Fibroblast of skin of right quadriceps (primary cell): ENCODE measurements at places on chromosomes 11 and 22.

GRCh38 chr11:67640021-67640757 is 626 bp upstream of the TBX10 start:
- peak; percentile 24 for DNase-seq

DNA sequence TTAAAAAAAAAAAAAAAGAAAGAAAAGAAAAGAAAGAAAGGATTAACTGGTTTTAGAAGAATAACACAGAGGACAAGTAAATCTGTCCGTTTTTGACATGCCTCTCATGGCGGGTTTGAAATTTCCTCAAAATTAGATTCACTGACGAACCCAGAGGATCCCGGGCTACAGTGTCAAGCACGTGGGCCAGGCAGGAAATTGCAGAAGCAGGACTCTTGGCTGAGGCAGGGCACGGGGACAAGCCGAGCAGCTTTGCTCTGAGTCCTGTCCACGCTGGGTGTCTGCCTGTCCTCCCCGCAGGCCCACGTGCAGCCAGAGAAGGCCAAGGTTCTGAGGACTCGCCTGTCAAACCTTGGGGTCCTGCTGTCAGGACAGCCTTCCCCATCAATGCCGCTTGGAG is 24.7 kb downstream of the GAL start:
- DNase-seq: no peak

GRCh38 chr11:15764948-15765347 is 591.4 kb downstream of the SOX6 start:
- no peak for DNase-seq

- DNase-seq: no peak
These were observed 26.3 kb downstream of the APLNR start for GRCh38 chr11:57210781-57211180.

DNA sequence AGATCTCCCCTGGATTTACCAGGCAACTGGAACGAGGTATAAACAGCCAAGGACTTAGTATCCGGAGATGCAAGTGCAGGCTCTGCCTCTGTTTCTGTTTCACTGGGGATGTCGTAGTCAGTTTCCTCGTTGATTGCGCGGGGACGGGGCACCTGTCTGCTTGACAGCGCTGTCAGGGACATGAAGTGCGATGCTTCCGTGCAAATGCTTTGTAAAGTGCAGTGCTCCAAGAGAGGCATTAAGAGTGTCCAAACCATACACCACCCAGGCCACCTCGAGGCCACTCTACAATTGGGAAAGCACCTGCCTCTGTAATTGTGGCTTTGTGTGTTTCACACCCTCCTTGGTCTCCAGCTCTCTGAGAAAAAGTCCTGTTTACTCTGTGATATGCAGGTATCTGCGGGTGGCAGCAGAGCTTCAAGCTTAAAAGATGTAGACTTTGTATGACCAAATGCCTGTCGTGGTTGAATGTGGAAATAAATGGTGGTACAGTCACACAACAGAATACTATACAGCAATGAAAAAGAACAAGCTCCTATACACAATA is 18.6 kb upstream of the CD5 start:
- no peak for DNase-seq

DNA sequence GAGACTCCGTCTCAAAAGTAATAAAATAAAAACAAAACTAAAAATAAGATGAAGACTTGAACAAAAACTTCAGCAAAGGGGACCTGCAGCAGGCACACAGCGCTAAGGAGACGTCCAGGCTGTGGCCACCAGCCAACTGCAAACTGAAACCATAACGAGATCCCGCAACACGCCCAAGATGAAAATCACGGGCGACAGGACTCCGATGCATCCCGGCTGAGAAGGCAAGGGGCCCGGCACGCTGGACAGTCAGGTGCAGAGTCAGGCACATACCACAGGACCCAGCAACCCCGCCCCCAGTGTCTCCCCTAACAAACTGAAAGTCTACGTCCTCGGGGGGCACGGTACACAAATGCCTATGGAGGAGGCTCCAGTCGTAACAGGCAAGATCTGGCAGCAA is 9.2 kb downstream of the HRAS start:
- DNase-seq: no peak

DNA sequence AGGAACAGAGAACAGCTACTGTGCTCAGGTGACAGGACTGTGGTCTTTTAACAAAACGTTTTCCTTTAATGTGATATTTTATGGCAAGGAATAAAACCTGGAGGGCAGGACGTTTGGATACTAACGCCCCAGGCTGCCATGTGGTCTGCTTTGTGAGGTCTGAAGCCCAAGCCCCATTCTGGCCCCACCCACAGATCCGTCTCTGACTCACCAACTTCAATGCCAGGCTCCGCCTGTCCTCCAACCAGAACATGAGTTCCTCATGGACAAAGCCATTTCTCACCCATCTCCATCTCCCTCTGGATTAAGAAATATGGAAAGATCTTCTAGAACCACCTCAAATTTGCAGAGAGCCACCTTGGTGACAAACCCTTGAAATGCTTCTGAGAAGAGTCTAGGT is 148.8 kb downstream of the CRYBB2 start:
- peak; percentile 68 for DNase-seq

- no peak for DNase-seq
These were observed 588.0 kb downstream of the SOX6 start for GRCh38 chr11:15768321-15768720.

DNA sequence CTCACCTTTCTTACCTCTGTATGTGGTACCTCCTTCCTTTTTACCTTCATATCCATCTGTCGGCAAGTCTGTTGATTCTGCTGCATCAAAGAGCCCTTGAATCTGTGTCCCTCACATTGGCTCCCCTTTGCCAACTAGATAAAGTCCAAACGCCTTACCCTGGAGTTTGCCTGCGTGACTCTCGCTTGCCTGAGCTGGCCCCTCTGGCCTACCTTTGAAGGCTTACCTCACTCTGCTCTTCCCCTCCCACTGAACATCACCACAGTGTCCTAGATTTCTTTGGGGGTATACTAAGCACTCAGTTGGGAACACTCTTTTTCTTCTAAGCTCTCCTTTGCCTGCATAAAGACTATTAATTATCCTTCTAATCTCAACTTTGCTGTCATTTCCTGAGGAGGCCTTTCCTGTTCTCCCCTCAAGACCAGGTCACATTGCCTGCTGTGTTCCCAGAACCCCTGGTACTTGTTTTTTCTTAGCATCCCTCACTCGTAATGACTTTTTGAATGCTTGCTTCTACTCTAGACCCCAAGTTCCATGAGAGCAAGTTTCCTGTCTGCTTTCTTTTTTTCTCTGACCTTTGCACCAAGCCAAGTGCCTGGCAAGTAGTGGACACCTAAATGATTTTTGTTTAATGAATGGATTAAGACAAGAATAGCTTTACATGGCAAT is 67.8 kb upstream of the ADORA2A start:
- DNase-seq: no peak

- peak; percentile 42 for DNase-seq
These were observed 238.8 kb downstream of the TTC28 start for GRCh38 chr22:28440592-28441390.

- no peak for DNase-seq
These were observed 19.1 kb downstream of the MPEG1 start for GRCh38 chr11:59193587-59194130.

DNA sequence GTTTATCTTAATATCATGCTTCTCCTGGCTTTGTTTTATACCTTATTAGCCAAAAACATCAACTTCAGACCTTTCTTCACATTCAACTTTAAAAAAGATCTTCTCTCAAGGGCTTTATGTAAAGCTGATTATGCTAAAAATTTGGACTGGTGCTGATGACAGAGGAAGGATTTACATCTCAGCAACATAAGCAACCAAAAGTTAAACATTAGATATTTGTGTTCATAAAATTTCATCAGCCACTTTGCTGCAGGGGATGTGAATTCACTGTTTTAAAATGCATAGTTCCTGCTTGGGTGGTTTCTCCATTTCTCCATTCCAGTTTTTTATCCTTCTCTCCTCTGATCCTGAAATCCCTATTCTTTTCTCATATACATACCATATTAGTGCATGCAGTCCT is 398.6 kb upstream of the DDI1 start:
- no peak for DNase-seq

- no peak for DNase-seq
These were observed 4.2 kb downstream of the AMPD3 start for GRCh38 chr11:10459029-10459970.

GRCh38 chr22:41201141-41201540 is 4.0 kb upstream of the L3MBTL2 start:
- no peak for DNase-seq

DNA sequence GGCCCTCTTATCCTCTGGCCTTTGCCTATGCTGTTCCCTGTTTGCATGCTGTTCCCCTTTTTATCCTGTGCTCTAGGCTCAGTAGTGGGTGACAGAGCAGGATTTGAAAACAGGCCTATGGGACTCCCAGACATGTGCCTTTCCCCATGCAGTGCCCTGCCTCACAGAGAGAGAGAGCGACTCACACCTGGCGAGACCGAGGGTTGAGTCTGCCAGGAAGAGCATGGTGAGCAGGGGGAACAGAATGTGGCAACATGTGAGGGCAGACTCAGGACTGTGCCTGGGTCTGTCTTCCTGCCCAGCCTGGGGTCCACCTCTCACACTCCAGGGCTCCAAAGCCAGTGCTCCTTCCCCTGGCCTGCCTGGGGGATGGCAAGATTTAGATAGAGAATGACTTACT is 75.0 kb downstream of the NFAM1 start:
- DNase-seq: no peak

GRCh38 chr11:128942817-128943427 is at the start of gene TP53AIP1:
Gene TP53AIP1 (minus strand): TSS chr11:128942871. CDS start chr11:128937818, 5,053 bp downstream.
- no peak for DNase-seq

DNA sequence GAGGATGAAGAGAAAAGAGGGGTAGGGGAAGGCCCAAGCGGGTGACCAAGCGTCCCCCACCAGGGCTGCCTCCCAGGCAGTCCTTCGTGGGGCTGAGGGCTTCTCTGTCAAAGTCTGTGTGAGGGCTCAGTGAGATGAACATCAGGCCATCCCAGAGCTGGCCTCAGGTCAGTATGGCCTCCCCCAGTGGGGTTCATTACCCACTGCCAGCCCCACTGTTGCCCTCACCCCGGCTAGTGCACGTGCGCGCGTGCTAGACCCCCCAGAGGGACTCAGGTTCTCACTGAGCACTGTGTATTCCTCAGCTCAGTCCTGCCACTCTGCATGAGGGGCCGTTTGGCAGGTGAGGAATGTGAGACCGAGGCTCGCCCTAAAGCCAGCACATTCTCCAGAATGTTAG is 3.3 kb downstream of the KDELR3 start:
- no peak for DNase-seq

GRCh38 chr11:112134473-112134872 is 29.4 kb downstream of the IL18 start:
- DNase-seq: no peak

DNA sequence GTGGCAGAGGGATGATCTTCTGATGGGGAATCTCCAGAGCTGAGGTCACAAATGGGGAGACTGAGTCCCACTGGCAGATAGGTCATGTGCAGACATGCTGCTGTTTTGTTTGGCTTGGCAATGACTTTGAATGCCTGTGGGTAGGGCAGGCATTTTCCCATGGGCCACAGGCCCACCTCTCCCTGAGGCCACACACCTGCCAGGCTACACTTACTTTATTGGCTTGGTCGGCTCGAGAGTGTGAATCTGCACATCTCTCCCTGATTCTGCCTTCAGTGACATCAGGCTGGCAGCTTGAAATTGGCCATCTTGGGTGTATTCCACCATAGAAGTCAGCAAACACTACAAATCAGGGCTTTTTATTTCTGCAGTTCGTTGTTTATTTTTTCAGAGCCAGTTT is 91.5 kb downstream of the GRIK4 start:
- DNase-seq: no peak

DNA sequence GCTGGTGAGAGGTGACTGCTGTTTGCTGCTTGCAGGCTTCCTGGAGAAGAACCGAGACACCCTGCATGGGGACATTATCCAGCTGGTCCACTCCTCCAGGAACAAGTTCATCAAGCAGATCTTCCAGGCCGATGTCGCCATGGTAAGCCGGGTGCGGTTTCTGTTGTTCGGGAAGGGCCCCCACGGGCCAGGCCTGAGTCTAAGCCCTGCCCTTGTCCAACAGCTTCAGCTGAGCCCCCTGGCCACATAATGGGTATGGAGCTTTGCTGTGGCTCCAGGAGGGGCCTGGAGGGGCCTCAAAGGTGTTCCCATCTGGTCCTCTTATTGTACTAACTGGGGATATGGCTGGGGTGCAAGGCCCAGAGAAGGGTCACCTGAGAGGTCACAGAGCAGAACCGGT is 38.0 kb downstream of the MYO7A start:
- no peak for DNase-seq

DNA sequence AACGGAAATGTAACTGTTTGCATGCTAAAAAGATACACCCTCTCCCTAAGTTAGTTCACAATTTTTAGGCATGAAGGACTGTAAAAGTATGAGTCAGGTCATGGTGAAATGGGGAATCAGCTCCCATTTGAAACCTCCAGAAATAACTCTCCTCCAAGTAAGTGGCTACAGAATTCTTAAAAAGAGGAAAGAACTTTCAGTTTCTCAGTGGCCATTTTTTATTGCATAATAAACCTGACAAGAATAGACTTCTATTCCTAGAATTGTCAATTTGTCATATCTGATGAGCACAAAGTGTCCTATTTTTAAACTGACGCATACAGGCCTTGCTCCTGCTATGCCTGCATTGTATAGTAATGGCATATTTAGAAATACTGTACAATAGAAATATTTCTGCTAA is 612.2 kb downstream of the CNTN5 start:
- DNase-seq: no peak

DNA sequence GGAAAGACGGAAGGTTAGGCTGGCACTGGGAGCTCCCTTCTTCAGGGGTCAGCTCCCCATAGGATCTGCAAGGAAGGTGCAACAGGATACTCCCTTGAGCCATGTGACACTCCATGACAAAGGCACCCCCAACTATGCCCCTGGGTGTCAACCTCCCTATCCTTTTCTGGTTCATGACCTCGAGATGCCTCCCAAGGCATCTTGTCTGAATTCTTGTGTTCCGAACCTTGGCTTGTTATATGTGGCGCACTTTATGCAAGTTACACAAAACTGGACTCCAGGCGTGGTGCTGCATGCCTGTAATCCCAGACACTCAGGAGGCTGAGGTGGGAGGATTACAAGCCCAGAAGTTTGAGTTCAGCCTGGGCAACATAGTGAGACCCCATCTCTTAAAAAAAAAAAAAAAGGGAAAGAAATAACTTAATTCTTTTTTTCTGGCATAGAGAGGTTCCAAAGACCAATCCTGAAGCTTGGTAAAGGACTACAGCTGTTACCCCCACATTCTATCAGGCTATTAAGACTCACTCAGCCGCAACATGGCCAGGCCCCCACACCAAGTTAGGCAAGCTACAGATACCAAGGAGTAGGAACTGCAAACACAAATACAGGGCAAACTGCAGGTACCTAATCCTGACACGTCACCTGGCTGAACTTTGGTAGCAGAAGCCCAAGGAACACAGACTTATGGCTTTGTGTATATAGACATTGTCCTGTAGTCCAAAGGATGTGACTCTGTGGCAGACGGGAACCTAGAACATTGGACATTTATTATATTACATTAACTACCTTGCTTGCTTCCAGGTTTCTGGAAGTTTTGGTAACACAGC is 1.4 kb downstream of the C11orf24 start:
- no peak for DNase-seq

GRCh38 chr11:116294630-116295029 is 478.2 kb downstream of the BUD13 start:
- DNase-seq: peak; percentile 11

GRCh38 chr22:50606165-50606945 is 5.8 kb downstream of the MAPK8IP2 start:
- no peak for DNase-seq
